ENCODE measurements at places on chromosomes 1 and 21.

- DNase-seq, result no peak
Observed at GRCh38 chr1:107786203-107786845, 178.7 kb downstream of the VAV3 start.

- no peak for DNase-seq
Observed at GRCh38 chr1:207049514-207049913, 1.5 kb downstream of the YOD1 start.

DNA sequence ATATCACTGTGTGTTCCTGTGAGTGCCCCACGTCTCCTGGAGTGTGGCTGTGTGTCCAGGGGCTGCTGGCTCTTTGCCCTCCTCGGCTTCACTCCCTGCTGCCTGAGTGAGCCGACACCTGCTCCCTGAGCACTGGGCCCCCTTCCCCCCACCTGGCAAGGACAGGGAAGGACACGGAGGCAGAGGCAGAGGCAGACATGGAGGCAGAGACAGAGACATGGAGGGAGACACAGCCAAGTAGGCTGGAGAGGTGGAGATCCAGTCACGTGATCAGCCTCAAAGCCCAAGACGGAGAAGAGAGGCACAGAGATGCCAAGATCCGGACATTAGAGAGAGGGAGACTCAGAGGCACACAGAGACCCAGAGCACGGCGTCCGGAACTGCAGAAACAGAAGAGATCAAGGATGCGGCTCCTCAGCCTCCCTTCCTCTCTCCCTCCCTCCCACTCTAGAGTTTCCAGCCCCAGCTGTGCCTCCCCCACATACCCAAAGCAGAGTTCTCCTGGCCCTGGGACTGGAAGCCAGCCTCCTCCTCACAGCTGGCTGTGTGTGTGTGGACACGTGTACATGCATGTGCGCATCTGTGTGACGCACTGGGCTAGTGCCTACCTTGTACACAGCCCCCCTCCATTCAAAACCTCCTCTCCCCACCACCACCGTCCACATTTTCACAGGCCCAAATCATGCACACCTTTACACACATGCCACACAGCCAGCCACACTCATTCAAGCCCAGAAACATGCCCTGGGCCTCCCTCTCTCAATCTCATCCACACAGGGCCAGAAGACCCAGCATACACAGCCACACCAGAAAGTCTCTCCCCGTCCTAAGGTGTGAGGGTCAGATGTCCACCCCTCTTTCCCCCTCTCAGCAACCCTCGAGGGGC lies 39.1 kb upstream of the WASF2 start:
- peak; percentile 90 for DNase-seq

GRCh38 chr1:204241050-204241449 lies 27.3 kb upstream of the GOLT1A start:
- DNase-seq, result no peak

DNA sequence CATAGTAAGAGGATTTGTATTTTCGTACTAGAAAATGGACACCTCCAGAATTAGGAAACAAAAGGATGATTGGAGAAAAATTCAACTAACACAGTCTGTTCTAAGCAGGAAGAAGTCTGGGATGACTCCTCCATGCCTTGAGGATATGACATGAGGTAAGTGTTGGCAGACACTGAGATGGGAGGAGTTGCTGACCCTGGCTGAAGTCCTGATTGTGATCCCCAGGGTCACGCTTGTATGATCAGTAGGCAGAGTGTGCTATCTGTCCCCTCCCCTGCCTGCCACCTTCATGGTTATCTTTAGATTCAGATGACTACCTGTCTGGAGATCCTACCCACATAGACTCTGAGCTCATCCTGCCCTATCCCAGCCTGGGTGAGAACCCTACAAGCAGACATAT lies 249.1 kb downstream of the C1orf94 start:
- no peak for DNase-seq

DNA sequence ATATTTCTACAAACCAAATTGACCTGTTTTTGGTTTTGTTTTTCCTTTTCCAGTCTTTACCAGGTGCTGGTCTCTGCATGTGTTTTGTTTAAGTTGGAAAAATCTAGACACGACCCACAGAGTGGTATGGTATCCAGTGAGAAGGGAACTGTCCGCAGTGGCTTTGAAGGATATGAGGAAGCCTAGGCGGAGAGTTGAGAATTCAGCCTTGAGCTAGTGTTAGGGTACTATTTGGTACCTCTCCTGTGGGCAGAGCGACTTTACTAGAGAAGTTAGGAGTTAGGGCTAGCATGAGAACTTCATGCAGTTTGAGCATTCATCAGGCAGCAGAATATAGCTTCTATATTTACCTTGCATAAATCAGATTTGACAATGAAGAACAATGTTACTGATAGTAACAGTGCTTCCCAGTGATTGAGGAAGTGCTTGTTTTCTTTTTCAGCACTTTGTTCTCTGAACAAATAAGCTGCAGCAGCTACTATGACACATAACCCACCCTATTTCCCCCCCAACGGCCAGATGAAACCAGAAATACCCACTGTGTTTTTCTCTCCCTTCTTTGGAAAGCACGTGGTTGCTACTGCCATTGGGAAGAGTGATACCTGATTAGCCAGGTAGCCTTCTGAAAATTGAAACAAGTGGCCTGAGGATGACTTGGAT lies 19.0 kb downstream of the MRPS6 start:
- no peak for DNase-seq

All from cardiac muscle cell (in vitro differentiated cells and primary cell).